ENCODE measurements at places on chromosomes 4 and X. TPM values are rescaled to one million over a fixed set of nuclear protein-coding genes. Genes with fewer than 3 reads are reported as not detected.

CT45A10 gene
- polyA plus RNA-seq, result not detected

VCX2 gene
- polyA plus RNA-seq, result not detected

PLXNB3 gene
- polyA plus RNA-seq, result not detected

MGAT4D gene
- polyA plus RNA-seq, result not detected

RASL11B gene
- 0.12 TPM for polyA plus RNA-seq

HTN3 gene
- polyA plus RNA-seq, result not detected

ACE2 gene
- polyA plus RNA-seq, result not detected

STARD8 gene
- polyA plus RNA-seq, result not detected

ZAR1 gene
- polyA plus RNA-seq, result not detected

Measured in CD8-positive, alpha-beta memory T cell (primary cell).